AG20443 (cell line): ENCODE measurements at places on chromosomes 1 and 21.

DNA sequence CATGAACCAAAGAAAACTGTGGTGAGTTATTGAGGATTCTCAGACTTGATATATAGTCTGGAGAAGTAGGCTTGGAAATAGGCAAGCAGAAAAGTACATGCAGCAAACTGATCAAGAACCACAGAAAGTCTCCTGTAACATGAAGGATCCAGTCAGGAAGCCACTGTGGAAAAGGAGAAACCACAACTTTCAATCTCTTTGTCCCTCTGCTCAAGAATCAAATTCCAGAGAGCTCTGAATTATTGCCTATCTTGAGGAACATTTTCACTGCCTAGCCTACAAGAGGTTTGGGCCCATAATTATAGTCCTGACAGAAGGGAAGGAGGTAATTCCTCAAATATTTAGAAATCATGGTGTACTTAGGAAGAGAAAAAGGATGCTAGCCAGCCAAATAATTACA, 43.0 kb upstream of the ADAMTS1 start:
- DNase-seq: no peak

DNA sequence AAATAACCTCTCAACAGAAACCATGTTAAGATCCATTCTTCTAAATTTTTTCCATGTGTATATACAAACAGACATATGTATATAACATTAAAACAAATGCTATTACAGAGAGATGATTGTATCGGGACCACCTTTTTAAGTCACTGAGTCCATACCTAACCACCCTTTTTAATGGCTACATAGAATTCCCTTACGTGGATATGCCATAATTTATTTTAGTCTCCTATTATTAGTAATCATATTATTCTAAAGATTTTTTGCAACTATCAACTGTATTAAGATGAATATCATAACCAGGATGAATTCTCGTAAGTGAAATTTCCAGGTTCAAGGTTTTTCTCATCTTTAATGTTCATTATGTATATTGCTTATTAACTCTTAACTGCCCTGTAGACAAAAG, 259.7 kb downstream of the HHAT start:
- no peak for DNase-seq

DNA sequence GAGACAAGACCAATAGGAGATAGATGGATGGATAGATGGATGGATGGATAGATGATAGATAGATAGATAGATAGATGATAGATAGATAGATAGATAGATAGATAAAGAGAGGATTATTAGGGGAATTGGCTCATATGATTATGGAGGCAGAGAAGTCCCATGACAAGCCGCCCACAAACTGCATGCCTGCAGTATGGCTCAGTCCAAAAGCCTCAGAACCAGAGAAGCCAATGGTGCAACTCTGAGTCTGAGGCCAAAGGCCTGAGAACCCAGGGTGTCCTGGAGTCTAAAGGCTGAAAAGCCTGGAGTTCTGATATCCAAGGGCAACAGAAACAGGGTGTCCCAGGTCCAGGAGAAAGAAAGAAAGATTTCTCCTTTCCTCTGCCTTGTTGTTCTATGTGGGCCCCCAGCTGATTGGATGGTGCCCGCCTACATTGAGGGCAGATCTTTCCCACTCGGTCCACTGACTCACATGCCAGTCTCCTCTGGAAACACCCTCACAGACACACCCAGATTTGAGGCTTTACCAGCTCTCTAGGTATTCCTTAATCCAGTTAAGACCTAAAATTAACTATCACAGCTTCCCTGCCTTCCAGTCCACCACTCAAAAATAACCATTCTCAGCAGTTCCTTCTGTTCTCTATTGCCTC, 39.6 kb upstream of the IRF2BP2 start:
- DNase-seq: peak; percentile 16

DNA sequence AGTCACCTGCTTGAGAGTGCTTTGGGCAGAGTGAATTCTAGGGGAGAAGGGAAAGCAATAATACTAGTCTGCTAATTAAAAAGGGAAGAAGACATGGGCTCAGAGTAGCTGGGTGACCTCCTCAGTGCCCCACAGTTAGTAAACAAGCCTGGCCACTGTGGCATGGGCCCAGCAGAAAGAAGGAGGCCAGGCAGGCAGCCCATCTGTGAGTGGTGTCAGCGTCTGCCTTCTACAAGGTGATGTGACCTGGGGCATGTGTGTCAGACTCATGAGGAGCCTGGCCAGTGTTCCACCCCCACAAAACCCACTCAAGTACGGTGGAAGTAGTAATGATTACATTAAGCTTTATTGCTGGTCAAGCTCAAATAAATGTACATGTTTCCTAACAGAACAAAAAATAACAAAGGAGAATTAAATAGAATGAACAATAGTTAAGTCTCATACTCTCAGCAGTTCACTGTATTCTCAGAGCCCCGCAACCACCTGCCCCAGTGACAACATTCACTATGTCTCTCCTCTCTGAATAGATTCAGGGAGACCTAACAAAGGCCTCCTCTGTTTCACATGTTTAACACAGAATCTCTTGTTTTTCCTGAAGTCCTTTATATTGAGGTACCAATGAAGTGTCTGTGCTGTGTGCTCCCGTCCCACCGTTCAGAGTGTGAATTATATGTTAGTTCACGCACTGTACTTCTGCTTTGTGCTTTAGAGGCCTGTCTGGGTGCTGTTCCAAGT, 32.5 kb downstream of the SLC22A15 start:
- no peak for DNase-seq

DNA sequence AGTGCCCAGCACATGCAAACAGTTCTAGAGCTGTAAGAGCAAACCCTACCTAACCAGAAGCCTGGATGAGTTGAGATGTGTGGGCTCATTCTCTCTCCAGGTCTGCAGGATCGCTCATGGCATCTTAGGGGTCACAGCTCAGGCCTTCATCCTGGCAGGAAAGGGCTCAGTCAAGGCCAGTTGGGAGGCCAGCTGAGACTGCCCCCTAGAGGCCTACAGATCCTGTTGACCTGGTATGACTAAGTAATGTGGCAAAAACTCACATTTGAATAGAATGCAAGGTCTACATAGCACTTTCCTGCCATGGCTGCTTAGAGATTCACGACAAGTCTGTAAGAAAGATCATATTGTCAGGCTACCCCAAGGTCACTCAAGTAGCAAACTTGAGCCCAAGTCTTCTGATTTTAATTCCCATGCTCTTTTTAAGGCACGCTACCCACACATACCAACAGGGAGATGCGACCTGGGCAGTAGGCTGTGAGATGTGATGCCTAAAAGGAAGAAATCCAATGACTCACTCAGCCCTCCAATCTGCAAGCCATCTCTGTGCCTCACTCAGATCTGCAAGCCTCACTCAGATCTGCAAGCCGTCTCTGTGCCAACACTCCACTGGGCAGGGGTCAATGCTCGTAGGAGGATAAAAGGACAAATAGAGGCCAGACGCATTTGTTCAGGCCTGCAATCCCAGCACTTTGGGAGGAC, 5.1 kb upstream of the CAPN8 start:
- DNase-seq: peak; percentile 56

DNA sequence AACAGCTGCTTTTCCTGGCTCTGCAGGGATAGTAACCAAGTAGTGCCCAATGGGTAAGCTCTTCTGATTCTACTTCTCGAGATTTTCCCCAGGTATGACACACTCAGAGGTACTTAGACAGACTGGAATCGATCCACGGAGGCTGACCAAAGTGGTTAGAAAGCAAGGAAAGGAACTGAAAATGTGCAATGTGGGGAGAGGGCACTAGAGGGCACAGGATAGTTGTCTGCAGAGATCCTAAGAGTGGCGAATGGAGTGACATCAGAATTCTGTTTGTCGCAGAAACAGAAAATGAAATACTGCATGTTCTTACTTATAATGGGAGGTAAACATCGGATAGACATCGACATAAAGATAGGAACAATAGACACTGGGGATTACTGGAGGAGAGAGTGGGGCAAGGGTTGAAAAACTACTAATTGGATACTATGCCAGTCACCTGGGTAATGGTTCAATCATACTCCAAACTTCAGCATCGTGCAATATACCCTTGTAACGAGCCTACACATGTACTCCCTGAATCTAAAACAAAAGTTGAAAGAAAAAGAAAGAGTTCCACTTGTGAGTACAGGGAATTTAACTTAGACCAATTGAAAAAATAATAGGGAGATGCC, 23.3 kb downstream of the CYP2J2 start:
- DNase-seq: peak; percentile 46

GRCh38 chr1:162632217-162632666, at the start of gene DDR2:
Gene DDR2 (plus strand): TSS chr1:162632464. CDS start chr1:162719064, 86,600 bp downstream.
- DNase-seq: peak; percentile 79
